AG08395 (cell line): ENCODE measurements at places on chromosomes 2 and 18.

DNA sequence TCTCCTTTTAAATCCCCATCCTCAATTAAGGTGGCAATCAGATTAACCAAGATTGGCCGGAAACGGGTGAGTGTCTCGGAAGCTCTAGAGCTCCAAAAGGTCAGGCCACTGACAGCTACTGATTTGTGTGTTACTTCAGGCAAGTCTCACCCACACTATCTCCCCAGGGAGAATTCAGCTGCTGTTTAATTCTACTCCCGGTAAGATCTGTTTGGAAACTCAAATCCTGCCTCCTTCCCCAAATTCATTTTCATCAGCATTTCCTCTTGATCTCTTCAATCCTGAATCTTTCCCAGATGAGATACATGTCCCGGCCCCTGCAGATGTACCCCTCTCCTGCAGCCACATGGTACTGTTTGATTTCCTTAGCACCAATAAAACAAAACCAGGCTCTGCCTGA lies 34.9 kb downstream of the EFR3B start:
- DNase-seq, result no peak

DNA sequence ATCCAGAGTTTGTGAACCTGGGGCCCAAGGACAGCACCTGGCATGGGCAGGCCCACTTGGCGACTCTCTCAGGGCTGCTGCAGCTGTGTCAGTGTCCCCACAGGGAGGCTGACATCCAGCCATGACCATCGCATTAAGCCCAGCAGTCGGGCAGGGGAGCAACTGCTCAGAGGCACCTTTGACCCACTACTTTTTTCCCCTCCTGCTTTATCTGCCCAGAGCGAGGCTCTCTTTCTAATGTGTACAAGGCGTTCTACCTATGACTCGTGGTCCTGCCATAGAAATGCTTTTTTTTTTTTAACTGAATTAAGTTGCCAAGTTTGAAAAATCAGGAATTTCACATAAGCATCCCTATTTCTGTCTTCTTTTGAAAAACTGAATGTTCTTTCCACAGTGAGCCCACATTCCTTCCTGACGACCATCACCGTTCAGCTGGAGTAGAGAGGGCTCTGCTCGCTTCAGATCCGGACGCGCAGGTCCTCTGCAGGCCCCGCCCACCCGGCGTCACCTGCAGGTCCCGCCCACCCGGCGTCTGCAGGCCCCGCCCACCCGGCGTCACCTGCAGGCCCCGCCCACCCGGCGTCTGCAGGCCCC lies 403 bp upstream of the CLUL1 start:
- no peak for DNase-seq

DNA sequence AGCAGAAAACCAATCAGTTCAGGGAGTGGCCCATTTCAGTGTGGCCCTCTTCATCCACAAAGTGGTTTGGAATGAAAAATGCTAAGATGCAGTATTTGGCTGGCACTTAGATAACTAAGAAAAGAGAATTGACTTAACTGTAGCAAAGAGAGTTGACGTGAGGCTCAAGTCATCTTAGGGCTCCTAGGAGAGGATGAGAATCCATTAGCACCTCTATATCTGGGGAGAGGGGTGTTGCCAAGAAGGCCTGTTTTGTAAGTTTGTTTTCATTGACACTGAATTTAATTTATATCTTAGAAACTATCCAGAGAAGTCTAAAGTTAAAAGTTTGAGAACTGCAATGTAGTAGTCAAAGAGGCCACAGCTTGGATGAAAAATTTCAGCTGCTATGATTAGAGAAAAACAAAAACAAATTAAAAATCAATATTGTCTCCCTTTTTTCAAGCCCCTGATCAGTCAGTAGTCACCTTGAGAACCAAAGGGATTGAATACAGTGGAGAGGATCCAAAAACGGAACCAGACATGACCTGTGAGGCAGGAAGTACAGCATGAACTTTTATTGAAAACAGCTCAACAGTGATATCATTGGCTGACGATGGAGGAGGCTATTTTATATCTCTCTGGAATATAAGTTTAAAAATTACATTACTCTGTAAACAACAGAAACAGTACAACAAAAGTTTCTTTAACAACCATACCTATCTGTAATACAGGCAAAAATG lies 52.7 kb downstream of the PHLPP1 start:
- no peak for DNase-seq

GRCh38 chr2:74439803-74440377 lies 1.8 kb downstream of the RTKN start:
- DNase-seq, result peak; percentile 72
